Karpas-422 (cell line): ENCODE measurements at places on chromosomes 7 and 10.

DNA sequence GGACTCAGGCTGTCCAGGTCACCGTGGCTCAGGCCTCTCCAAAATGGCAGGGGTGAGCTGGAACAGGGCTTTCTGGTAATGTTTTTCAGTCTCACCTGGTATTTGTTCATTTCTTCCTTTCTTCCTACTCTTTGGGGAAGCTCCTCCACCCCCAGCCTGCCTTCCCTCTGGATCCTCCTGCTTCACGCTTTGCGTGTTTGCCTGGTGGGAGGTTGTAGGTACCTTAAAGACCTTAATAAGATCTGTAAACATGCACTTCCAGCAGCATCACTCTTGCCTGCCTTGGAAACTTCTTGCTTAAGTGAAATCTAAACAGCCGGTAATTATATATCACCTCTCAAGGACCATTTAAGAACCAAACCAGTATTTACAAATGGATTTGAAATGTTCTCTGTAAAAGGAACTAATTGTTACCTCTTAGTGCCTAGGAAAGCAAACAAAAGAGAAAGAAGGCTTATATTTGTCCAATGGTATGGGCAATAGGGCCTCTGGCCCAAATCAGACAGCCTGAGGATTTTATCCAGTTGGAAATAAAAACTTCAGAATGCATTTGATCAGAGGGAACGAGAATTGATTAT is 339.9 kb downstream of the CCSER2 start:
- no peak for DNase-seq

DNA sequence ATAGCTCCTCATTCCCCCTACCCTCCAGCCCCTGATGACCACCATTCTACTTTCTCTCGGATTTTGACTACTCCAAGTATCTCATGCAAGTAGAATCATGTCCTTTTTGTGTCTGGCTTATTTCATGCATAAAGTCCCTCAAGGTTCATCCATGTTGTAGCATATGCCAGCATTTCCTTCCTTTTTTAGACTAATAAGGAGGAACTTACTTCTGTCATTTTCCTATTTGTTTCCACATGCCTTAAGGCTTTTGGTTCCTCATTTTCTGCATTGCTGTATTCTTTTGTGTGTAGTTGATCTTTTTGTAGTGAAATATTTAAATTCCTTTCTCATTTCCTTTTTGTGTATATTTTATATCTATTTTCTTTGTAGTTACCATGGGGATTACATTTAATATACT is 376.9 kb downstream of the CALN1 start:
- no peak for DNase-seq

DNA sequence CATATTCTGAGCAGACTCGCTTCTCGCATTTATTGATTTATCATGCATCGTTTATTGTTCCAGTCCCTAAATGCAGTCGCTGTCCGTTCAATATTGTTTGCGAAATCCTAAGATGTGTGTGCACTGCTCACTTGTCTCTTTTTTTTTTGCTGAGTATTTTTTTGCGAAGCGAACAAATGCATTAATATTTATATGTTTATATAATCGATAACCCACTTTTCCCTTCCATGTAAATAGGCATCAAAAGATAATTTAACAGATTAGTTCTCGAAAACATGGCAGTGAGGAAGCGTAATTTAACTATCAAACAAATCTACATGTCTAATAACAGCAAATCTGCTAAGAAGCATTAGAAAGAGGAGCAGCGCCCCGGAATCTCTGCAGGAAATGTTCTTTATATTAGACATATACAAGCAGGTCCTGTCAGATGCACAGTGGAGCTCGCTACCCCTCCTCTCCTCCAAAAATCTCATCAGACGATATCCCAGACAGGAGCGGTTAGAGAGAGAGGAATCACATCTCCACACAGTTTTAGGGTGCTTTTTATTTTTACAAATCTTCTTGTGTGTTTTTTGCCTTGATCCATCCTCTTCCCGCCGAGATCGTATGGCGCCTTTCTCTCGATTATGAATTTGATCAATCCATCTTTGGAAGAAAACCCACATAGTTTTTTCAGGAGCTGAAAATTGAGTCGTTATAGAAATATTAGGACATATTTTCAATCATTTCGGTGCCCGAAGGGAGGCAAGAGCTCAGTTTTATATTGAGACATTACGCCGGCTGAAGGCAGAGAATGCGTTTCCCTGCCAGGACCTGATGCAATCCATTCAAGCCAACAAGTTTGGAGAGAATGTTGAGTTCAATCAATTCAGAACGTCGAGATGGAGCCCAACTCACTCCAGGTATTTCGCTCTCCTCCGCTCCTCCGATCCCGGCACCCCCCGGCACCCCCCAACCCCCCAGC is at the start of gene ARID5B:
Gene ARID5B (plus strand): TSS at position 871 of the 964 bp plus-strand sequence. CDS start 11 bp downstream, at position 882.
- peak; percentile 87 for DNase-seq

GRCh38 chr10:29239569-29240472 is 49.0 kb upstream of the LYZL1 start:
- peak; percentile 51 for DNase-seq

DNA sequence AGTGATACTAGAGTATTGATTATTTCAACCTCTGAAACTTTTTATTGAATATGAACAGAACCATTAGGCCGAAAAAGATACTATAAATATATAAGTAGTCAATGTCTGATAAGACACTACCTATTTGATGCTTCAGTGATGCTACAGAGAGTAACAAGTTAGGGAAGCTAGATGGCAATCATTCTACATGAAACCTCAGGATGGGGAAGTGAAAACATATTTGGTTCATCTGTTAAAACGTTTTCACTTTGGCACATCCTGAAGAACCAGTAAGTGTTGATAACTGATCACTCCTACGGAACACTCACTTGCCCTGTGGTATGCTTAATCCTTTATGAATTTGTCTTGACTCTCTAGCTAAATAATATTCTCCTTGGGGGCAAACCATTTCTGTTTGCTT is 1064.9 kb downstream of the NXPH1 start:
- DNase-seq, result no peak
